ENCODE measurements at places on chromosomes 12 and 14.
A peak's percentile ranks its signal among the peaks of the same experiment; 100 is the strongest.

DNA sequence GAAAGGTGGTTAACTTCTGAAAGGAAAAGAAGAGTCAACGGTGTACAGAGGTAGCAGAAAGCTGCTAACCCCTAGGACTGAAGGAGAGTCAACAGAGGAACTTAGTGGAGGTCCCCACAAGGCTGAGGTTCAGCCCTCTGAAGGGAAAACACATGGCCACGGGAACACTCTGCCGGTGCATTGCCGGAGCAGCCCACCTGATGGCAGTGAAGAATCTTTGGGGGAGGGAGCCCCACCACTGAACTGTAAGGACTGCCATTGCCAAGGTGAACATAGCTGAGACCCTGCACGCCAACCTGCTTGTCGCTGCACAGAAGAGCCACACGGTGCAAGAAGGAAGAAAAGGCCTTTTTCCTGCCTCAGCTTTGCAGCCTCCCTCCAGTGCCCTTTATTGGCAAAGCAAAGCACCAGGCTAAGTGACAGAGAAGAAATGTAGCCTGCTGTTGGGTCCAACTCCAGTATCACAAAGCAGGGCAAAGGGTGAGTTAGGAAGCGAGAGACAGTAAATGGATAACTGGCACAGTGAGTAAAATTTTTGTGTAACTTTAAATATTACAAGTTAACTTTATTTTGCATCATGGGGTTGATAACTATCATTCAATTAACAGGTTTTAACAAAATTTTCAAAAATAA is 76.9 kb downstream of the LIN52 start:
- no peak for DNase-seq

- peak; percentile 37 for DNase-seq
Observed at GRCh38 chr12:78928200-78929074, 63.9 kb downstream of the SYT1 start.

DNA sequence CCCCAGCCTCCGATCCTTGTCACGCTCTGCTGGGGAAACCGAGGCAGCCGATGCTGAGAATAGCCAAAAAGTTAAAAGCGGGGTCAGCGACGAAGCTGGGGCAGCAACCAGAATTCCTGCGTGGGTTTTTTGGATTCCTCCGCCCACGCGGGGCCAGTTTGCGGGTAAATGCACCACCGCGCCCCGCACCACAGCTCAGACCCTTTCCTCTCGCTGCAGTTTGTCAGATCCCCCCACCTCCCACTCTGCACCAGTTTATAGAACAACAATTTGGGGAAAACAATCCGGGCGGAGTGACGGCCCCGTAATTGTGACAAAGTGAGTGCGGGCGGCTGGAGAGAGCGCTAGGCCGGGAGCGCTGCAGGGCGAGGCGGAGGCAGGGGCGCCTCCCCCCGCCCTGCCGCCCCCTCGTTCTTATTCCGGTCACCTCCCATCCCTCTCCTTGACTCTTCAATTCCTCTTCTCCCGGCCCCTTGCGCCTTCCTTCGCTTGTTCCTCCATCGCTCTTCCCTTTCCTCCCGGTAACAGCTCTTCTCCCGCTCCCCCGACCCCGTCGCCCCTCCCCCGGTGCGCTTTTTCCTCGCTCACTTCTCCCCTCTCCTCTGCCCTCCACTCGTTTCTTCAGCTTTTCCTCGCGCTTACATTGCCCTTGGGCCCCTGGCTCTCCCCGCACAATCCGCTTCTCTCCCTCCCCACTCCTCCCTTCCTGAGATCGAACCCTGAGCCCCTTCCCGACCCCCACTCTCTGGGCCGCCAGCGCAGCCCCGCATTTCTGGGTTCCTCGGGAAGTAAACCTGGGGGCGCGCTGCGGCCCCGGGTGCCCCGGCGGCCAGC is 646 bp upstream of the DNAJC22 start:
- DNase-seq = no peak

- DNase-seq = no peak
Observed at GRCh38 chr12:132125736-132126135, 18.4 kb downstream of the DDX51 start.

DNA sequence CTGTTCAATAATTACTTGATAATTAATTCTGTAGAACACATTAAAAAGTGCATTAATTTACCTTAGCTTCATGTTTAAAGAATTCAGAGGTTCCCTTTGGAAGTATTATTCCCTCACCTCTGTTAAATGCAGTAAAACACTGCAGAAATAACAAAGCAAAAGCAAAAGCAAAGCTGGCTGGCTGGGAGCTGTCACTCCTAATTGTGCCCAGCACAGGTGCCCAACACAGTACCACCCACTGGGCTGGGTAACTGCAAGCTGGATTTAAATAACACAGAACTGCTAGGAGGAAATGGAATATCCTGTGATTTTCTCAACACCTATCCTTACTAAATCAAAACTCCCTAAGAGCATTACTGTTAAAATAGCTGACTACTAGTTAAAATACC is 72.6 kb downstream of the SLC2A13 start:
- DNase-seq = no peak

GRCh38 chr12:122067548-122067947 is 11.0 kb upstream of the MLXIP start:
- no peak for DNase-seq

DNA sequence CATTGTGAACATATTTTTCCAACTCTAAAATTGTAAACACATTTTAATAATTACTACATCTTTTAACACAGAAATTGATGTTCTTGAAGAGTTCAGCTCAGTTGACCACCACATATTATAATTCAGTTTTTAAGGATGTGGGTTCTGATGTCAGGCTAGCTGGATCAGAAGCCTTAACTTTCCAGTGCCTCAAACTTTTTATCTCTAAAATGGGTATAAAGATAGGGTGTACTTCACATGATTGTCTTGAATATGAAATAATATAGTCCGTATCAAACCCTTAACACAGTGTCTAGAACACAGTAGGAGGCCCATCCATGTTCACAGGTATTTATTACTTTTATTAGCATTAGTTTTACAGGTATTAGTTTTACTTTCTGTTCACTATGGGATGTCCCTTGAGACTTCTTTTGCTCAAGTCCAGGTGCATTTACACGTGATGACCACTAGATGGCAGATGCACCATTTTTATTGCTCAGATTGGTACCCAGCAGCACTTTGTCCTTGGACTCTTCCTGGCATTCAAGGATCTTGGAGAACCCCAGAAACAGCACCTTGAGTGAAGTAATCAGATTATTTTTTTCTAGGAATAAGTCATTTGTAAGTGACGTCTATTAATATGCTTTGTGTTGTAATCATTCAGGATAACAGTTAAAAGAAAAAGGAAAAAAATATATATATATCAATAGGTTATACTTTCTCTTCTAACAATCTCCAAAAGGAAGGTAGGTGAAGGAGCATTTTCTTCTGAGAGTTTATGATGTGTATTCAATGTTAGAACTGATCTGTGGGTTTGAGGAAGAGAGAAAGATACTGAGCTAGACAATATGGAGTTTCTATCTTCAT is 580.2 kb downstream of the ETNK1 start:
- DNase-seq = peak; percentile 57

- peak; percentile 44 for DNase-seq
Observed at GRCh38 chr12:12081836-12082497, 11.2 kb downstream of the BCL2L14 start.

GRCh38 chr12:3944620-3945019 is 71.4 kb upstream of the PARP11 start:
- DNase-seq = no peak

DNA sequence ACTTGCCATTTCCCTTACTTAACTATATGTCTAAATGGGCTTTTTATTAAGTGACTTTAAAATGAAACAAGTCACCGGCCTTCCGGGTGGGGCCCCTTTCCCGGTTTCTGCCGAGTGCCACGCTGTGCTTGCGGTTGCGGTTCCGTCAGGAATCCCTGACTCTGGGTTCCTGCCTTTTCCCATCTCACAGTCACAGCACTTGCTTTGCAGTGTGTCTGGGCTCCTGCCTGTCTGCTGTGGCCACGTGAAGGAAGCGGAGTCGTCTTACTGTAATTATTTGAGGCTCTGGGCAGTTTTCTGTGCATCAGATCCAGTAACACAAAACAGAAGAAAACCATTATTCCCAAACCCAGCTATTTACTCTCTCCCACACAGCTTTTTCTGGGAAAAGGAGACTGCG is 44.0 kb upstream of the FRMD6 start:
- peak; percentile 70 for DNase-seq

GRCh38 chr14:77843195-77843594 is 43.3 kb downstream of the ADCK1 start:
- DNase-seq = no peak

DNA sequence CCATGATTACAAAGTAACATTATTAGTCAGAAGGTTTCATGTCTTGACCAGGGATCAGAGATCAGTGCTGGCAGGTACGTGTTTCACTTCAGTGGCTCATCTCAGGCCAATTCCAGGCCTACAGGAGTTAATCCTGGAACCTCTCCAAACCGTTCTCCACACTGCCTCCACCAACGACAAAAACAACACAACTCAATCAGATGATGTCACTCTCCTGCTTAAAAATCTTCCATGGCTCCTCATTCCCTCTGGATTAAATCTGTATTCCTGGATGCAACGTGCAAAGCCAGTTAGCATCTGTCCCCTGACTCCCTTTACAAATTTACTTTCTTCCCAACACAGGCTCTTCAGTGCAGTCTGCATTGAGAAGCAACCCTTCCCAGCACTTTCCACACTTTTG is 34.3 kb upstream of the TXNRD1 start:
- DNase-seq = peak; percentile 86

DNA sequence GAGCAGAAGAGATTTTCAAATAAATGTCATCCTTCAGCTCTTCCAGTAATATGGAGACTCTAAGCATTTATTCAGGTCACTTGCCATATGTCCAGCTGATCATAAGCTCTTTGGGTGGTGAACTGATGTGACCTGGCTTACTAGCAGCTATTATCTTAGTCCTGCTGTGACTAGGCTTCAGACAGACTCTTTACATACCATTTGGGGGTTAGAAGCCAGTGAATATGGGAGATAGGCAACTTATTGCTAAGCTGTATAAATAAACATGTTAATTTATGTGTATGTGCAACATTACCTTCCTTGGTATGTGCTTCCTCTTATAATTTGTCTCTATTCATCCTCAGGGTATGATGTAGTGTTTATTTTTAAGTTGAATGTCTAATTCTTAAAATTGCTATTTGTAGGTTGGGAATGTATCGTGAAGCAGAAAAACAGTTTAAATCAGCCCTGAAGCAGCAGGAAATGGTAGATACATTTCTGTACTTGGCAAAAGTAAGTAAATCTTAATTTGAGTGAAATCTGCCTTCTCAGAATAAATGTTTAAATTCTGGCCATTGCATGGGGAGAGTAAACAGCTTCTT is 32.4 kb downstream of the TTC8 start:
- peak; percentile 49 for DNase-seq

GRCh38 chr14:99413172-99413571 is 67.5 kb downstream of the SETD3 start:
- DNase-seq = no peak

GRCh38 chr14:64879635-64880220 is at the start of gene SPTB:
Gene SPTB (minus strand): TSS chr14:64879907. CDS start chr14:64823094, 56,813 bp downstream.
- no peak for DNase-seq

DNA sequence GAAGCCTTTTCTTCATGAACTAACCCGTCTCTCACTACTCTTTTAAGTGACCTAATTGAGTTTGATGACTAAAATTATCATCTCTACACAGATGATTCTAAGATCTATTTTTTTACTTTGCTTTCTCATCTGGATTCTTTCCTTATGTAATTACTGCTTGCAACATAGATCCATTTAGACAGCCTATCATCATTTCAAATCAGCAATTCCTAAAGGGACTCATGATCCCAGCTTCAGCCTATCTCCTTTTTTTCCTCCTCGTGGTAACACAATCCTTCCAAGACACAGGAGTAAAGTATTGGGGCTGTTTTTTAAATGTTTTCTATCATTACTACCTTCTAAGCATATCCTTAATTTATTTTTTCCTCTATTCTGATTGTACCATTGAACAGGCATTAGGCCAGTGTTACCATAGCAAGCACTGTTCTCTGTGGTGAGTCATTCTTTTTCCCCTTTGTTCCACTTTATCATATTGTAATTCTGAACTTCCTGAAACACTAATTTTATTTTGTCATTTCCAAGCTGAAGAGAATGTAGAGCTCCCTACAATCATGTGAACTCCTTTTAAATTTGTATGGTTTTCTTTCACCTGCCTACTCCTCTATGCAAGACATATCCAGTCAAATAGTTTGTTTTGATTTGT is 190.4 kb upstream of the FAR2 start:
- DNase-seq = peak; percentile 67

DNA sequence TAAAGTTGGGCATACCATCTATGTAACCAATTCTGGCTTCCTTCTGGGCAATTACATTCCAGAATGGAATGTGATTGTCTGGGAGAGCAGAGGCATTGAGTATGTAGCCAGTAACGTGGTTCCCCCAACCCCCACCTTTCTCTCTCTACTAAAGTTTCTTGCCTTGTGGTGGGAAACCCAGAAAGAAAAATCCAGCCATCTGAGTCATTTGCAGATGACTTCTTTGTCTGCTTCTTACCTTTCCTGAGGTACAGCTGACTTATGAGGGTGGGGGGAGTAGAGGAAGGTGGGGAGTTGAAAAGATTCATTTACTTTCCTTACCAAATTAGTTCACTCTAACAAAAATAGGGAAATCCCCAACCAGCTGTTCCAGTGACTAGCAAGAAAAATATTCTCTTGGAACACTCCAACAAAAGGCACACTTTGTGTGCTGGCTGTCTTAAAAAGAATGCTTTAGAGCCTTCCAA is 112.1 kb upstream of the FRMD6 start:
- DNase-seq = peak; percentile 90

DNA sequence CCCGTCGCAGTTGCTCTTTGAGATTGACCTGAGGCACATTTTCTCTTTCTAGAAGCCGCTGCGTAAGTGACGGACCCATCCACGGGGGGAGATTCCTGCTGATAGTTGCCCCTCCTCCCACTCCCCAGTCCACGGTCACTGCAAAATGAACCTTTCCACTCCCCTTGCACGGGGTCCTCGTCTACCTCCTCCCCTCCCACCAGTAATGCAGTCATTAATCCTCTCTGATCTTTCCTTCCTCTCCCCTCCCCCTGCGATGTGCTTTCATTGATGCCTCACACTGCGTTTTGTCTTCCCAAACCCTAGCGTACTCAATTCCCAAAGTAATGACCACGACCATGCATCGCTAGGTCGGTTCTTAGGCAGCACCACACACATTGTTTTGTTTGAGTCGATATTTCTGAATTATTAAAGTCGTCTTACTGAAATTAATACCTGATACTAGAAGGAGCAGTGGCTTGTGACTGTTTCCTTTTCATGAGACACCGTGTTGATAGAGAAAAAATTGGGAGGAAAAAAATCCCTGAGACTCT is 857 bp downstream of the ETNK1 start:
- DNase-seq = peak; percentile 38

DNA sequence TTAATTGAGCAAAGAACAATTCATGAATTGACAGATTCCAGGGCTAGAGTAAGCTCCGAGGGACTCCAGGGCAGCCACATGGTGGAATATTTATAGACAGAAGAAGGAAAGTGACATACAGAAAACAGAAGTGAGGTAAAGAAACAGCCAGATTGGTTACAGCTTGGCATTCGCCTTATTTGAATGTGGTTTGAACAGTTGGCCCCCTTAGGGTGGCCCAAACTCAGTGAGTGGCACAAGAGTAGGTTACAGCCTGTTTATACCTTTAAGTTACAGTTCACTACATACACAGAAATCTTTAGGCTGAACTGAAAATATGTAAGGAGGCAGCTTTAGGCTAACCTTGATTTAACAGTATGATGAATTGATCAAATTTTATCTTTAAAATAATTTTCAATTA is 174.5 kb upstream of the CNOT2 start:
- DNase-seq = no peak

- no peak for DNase-seq
Observed at GRCh38 chr12:51392556-51393237, 1.5 kb upstream of the GALNT6 start.
